ENCODE measurements at places on chromosomes 2 and 18.

DNA sequence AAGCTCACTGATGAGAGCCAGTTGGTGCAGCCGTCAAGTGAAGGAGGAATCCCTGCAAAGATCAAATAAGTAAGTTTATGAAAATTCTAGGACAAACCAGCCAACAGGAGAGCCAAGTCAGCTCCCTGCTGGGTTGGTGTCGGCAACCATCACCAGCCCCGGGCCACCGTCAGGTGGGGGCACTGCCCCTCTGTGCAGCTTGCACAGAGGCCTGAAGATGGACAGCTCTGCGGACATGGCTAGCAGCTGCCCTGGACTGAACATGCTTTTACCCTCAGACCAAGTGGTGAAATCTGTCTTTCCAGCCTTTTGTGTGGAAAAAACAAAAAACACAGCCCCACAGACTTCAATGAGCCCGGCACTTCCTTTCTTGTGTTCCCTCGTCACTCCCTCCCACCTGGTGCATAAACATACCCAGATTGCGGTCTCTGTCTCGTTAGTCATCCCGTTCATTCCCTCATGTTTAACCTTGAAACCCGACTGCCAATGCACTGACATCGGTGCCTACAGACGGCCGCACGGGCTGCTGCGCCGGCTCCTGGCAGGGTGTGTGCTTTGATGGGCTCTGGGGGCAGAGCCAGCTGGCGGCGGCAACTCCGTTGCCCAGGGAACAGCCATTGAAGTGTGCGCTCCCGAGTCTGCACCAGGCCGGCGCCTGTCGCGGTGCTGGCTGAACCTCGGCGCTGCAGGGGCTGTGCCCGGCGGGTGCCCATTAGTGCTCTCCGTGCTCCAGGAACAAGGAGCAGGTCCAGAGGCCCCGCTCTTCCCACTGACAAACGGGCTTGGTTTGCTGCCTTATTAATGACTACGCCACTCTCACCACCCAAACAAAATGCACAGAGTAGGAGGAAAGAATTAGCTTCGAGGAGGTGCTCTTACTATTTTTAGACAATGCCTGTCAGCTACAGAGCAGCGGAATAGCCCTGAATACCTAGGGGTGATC is 95.3 kb downstream of the EIPR1 start:
- no peak for DNase-seq

- peak; percentile 19 for DNase-seq
Observed at GRCh38 chr2:99481941-99482340, 7.9 kb downstream of the REV1 start.

DNA sequence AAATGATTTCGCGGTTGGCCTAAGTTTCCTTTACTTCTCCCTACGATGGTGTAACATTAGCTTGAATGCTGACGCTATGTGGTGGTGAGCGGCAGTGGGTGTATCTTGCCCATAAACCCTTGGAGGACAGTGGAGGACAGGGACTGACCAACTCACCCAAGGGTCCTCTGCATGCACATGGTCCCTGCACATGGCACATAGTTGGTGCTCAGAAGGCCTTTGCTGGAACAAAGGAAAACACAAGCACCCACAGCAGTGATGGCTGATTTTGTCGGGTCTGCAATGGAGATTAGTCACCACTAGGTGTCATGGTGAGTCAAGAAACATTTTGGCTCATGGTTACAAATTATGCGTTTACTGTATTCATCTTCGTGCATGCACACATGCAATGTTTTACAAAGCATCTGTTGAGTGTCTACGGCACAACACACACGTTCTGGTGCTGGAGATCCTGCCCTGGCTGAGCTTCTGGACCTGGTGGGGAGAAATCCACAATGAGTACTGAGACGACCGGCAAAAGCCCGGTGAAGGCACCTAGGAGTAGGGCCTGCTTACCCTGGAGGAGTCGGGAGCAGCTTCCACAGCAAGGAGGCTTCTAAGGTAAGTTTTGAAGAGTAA is 44.0 kb downstream of the PDCL3 start:
- peak; percentile 67 for DNase-seq

GRCh38 chr2:163348857-163349380 is 386.9 kb downstream of the FIGN start:
- peak; percentile 48 for DNase-seq

GRCh38 chr18:37499044-37499443 is 66.6 kb downstream of the CELF4 start:
- no peak for DNase-seq

DNA sequence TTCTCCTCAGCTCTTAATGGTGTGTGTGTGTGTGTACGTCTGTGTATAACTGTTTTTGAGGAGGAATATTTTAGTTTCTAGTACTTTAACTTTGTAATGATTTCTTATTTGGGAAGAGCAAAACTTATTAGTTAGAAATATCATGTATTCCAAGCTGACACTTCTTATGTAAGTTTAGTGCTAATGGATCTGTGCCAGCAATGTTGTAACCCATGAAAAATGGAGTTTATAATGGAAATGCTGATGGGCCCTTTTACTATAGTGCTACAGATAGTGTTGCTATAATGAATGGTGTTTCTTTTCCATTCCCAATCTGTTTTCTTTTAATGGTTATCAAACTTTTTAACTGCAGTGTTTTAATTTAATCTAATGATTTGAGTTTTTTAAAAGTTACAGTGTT is 49.8 kb upstream of the OTX1 start:
- no peak for DNase-seq

- DNase-seq, result no peak
Observed at GRCh38 chr2:236536727-236537398, 32.8 kb upstream of the ACKR3 start.

- DNase-seq, result no peak
Observed at GRCh38 chr2:235854276-235854675, 313.9 kb downstream of the GBX2 start.

DNA sequence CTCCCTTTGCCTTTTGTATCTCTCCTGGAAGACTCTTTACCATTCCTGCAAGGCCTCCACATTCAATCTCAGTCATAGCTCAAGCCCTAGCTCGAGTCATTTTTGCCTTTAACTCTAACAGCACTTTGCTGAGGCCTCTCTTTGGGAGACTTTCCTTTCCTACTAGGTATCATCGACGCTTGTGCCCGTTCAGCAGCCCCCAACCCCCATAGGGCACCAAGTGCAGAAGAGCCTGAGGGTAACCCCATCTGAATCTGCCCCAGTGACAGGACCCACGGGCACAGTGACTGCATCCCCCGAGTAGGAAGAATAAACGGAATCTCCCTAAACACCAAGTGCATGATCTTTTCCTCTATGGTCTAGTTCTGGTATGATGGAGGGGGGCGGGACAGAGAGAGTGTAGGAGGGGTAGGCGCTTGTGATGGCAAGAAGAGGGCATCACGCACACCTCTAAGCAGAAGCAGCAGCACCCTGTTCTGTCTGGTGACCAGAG is 66.3 kb downstream of the UXS1 start:
- DNase-seq, result no peak

DNA sequence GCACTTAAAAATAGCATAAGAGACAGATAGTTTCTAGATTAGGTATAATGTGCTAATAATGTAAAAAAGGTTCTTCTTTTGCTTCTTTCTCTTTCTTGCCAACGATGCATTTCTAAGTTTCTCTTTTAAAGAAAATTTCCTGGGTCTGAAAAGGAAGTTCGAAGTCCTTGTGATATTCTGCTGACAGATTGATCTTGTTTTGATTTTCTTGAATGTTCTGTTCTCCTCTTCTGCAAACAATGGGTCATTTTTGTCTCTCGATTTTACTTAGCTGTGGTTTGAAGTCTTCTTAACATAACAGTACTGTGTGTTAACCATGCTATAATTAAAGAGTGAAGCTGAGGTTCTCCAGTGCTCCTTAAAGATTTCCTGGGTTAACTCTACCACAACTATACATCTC is 61.1 kb upstream of the ACYP2 start:
- DNase-seq, result no peak

GRCh38 chr2:187297801-187298200 is 150.3 kb downstream of the CALCRL start:
- no peak for DNase-seq

DNA sequence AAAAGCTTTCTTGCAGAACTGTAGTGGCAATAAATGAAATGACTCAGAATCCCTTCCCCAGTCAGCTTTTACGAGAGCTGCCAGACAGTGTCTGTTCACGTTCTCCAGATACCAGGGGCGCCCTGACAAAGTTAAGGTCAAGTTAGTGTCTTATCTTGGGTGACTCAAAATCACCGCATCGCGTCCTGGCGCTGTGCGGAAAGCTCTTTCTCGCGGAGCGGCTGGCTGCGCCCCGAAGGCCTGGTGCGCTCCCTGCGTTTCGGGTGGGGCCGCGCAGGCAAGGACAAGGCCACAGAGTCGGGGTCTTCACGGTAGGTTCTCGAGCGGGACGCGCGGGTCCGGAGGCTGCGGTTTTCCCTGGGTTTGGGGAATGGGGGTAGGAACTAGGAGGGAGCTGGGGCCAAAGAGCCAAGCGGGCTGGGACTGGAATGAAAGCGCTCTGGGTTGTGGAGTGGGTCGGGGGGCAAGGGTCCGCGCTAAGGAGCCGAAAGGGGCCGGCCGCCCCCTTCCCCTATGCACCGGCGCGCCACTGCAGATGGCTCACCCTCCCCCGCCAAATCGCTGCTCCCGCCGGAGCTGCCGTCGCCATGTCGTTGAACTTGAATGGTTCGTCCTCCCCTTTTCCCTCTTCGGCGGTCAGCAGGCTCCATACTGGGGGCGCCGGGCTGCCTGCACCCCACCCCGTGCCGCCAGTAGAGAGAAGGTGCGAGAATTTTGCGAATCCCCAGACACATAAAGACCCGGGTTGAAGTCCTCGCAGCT is 2.6 kb upstream of the HOXD11 start:
- no peak for DNase-seq

GRCh38 chr18:50695431-50696176 is 124.2 kb downstream of the MRO start:
- DNase-seq, result no peak

- no peak for DNase-seq
Observed at GRCh38 chr2:236250286-236250685, 13.9 kb downstream of the ASB18 start.

DNA sequence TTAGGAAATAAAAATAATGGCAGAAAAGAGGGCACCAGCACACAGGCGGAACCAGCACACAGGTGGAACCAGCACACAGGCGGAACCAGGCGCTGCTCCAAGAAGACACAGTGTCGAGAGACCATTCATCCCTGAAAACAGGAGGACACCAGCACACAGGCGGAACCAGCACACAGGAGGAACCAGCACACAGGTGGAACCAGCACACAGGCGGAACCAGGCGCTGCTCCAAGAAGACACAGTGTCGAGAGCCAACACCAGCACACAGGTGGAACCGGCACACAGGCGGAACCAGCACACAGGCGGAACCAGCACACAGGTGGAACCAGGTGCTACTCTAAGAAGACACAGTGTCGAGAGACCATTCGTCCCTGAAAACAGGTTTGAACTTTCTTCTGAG is 115.5 kb upstream of the TMEM18 start:
- DNase-seq, result no peak

- DNase-seq, result no peak
Observed at GRCh38 chr2:221710744-221711143, 138.6 kb upstream of the EPHA4 start.

- peak; percentile 10 for DNase-seq
Observed at GRCh38 chr2:53740170-53740569, 27.4 kb upstream of the CHAC2 start.

DNA sequence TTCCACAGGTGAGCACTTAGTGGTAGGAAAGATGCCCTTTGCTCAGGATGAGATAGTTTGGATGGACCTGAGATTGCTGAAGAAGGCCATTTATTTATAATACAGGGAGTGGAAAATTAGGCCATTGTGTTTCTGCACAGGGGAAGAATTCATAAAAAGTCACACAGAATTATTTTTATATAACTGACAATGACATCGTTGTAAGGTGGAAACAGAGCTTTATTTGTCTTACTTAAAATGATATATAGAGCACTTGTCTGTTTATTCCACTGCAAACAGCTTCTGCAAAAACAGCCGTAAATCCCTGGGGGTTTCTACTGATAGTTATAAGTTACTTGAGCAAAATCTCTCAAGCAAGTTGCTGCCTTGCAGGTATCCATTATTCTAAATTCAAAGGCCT is 158.1 kb upstream of the ZNF521 start:
- no peak for DNase-seq

DNA sequence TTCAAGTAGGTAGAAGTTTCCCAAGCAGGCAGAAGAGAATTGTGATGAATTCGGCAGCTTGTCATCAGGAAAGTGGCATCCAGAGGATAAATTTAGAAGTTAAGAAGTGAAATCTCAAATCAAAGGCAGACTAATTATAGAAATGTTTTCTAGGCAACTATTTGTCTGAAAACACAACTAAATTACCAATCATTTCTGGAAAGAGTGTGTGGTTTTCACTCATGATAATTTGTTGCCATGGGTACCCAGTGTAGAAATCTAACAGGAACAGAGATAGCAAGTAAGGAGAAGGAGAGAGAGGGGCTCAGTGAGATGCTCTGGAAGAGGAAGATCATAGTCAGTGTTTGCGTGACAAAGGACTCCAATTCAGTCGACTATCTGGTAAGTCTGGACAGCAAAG is 208.1 kb downstream of the NCKAP5 start:
- DNase-seq, result no peak

DNA sequence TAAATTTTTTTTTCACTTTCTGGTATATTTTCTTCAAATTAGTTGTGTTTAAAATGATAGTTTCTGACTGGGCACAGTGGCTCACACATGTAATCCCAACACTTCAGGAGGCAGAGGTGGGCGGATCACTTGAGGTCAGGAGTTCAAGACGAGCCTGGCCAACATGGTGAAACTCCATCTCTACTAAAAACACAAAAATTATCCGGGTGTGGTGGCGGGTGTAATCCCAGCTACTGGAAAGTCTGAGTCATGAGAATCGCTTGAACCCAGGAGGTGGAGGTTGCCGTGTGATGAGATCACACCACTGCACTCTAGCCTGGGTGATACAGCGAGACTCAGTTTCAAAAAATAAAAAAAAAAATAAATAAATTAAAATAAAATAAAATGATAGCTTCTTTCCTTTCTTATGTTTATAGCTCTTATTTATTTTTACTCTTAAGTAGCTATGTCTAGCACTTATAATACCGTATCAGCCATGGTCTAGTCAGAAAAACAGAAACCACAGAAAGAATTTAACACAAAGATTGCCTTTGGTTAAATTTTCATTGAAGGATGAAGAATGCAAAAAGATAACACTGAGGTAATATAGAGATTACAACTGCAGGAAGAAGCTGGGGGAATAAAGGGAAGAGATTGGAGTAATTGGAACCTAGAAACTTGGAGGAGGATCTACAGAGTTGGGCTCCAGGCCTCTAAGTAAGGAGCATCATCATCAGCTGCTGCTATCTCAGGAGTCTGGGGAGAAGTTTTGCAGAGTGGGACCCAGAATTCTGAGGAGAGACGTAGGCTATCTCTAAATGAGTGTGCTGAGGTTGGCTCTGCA is 54.7 kb upstream of the MBOAT2 start:
- no peak for DNase-seq

GRCh38 chr2:195626507-195626906 is 30.5 kb upstream of the SLC39A10 start:
- DNase-seq, result no peak
